CD4-positive, alpha-beta T cell treated with Interleukin-10 for 1 hour (primary cell): ENCODE measurements at places on chromosomes 7 and 10.

DNA sequence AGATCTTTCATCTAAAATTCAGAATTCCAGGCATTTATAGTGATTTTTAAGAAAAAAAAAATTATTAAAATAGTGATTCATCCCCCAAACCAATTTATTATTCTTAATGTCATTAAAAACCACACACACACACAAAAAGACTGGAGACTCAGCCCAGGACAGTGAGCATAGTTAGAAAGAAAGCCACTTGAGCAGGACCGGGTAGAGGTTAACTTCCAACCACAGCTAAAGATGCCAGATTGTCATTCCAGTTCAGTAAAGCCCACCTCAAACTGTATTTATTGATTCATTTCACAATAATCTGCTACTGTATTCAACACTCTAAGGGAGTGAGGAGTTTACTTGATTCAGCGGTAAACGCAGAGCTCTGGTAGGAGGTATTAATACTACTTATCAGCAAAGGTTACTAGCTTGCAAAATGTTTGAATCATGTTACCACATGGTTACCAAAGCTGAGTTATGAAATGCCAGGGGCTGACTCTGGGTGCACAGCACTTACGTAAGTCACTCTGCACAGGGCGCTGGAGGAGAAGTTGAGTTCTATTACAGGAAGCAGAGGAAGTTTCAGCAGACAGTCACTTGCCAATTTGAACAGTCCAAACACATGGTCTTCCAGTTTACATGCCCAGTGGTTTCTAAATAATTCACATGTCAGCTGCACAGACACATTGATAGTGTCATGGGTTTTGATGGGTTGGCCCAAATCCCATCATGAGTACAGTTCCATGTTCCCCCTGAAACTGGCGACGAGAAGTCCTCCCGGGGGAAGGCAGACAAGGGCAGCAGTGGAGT lies 64.6 kb downstream of the KLF6 start:
- DNase-seq = peak; percentile 32

DNA sequence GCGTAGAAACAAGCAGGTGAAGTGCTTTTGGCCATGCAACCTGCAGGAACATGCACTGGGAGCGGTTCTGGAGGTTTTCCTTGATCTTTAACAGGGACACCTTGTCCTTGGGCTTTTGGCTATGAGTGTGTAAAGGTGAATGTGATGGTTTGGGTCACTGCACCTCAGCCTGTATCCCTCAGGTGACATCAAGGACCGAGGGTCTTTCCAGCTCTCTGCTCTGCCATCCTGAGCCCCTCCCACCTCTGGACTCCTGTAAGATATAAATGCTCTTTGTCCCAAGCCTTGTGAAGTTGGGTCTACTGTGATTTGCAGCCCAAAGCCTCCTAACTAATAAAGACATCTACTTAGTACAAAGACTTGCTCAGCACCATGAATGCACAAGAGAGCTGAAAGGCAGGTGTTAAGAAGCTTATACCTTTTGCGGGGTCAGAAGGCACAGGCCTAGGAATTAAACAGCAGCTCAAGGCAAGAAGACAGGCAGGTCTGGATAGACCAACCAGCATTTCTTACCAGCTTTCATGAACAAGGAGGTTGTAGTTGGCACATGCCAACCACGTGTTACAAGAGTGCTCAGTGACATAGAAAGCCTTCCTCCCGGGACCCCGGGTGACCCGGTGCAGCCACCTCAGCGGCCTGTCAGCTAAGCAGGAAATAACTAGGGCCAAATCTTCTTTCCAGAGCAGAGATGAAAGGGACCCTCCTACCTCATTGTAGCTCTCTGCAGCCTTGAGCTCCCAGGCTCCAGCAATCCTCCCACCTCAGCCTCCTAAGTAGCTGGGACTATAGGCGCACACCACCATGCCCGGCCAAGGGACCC lies 89.9 kb downstream of the CARD11 start:
- peak; percentile 25 for DNase-seq

DNA sequence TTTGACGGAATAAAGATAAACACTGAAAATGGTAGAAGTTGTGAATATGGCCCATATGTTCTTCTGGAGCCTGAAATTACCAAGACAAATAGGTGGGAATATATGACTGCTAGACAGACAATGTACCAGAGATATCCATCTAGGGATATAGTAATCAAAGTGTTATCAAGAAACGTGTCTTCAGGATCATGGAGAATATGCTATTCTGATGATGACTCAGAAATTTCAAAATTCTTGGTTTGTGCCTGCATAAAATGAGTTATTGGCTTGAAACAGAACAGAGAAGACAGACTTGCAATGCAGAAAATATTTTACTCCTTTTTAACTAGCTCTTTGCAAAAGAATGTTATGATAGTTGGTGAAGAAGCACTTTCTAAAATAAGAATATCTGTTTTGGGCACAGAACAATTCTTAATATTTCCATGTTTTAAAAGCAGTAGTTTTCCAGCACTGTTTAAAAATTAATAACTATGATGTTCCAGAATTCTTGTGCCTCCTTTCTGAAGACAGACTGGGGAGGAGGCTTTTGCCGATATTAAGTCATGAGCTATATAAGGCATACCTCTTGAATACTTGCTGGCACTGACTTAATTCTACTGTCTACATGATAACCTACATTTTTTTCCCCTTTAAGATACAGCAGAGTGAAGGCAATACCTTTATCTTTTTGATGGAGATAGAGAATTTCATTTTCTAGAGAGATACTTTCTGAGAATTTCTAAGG lies 34.4 kb upstream of the CABCOCO1 start:
- DNase-seq = no peak

GRCh38 chr10:99958302-99958701 lies 51.4 kb downstream of the DNMBP start:
- DNase-seq = no peak

- no peak for DNase-seq
These were observed 157.4 kb upstream of the TCF7L2 start for GRCh38 chr10:112792487-112793201.

GRCh38 chr10:113554214-113554613 lies 1.4 kb downstream of the HABP2 start:
- no peak for DNase-seq

DNA sequence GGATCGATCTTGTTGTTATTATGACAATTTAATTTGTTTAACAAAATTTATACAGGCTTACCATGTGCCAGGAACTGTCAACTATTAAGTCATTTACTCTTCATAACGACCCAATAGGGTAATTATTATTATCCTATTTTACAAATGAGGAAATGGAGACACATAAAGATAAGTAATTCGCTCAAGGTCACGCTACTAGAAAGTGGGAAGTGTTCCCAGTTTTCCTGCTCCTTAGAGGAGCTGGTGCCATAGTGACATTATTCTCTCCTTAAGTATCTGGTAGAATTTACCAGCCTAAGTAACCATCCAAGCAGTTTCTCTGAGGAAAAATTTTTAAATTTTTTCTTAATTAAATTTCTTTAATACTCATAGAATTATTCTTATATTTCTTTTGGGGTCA lies 360.9 kb upstream of the RNF32 start:
- DNase-seq = no peak

GRCh38 chr10:61302124-61302523 lies 151.1 kb downstream of the TMEM26 start:
- no peak for DNase-seq

GRCh38 chr7:17937506-17938120 lies 2.7 kb downstream of the SNX13 start:
- no peak for DNase-seq

DNA sequence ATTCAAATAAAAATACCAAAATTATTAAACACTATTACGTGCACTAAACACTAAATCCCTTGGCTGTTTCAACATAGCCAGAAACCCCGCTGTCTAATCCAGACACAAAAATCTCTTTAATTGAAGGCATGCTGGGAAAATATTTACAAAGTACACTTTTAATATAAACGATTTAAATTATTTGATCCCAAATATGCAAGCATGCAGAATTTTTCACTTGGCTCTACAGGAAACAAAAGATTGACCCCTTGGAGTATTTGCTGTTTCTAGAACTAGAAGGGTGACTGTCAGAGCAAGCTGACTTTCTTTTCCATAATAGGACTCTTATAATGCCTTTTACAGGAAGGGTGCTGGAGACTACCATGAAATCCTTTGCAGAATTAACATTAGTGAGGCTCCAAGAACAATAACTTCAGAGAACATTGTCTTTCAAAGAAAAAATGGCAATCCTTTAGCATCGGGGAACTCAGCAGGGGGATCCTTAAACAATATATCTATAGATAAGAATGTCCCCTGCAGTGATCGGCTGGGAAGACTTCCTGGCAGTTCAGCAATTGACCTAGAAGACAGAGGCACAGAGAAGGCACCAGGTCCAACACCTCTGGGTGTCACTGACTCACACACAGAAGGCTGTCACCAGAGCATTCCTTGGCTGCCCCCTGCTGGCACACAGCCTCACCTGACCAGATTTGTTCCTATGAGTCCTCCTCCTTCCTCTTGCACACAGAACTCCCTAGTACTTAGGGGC lies 55.8 kb upstream of the MRLN start:
- DNase-seq = peak; percentile 50

DNA sequence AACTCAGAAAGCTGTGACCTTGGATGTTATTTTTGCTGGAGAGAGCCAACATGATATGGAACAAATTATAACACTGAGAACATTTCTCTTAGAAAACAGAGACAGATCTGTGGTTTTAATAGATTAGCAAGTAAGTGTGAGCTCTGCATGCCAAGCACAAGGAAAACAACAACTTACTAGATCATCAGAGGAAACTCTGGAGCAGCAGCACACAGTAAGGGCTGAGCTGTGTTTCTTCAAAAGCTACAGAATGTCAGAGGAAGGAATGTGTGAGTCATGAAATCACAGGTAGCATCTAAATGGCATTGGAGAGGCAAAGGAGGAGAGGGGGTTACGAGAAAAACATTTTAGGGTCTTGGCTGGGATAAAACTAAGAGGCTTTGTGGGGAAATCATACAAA lies 283.4 kb upstream of the FZD8 start:
- no peak for DNase-seq

DNA sequence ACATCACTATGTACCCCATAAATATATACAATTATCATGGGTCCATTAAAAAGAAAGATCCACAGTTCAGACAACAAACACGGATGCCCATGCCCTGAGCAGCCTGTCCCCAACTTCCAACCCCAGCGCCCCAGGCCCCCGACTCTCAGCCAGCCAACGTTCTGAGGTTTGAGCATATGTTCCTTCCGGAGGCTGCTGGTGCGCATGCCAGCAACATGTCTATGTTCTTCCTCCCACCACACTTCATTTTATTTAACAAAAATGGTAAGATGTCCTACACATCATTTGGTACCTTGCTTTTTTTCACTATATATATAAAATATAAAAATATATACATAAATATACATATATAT lies 250.9 kb downstream of the MAD1L1 start:
- DNase-seq = no peak

DNA sequence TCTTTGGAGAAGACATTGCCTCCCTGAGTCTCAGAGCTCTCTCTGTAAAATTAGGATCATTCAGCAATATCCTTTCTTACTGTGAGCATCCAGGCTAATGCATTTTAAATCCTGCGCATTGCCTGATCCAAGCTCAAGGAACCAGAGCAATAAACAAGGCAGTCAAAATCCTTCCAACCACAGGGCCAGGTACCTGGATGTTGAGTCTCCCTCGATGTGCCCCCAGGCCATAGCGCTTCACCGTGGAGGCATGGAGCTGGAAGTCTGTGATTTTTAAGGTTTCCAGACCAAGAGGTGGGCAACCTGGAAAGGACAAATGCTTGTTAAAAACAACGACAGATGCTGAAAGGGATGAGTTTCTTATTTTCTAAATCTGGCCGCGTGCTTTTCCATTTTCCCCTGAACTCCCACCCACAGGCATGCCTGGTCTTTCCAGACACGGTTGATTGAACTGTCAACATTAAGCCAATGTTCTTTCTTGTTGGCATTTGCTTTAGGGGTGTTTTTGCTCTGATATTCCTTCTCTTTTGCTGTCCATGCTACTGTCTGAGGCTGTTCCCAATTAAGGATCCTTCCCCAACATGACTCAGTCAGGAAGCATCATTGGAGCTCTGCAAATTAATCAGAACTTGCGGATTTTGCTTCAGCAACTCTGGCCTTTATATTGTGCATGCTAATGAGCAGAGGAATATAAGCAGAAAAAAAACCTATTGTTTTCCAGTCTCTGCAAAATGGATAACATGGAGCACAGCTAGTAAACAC lies 29.0 kb downstream of the CPXM2 start:
- DNase-seq = no peak

GRCh38 chr10:5774987-5775620 lies 38.1 kb downstream of the GDI2 start:
- no peak for DNase-seq

DNA sequence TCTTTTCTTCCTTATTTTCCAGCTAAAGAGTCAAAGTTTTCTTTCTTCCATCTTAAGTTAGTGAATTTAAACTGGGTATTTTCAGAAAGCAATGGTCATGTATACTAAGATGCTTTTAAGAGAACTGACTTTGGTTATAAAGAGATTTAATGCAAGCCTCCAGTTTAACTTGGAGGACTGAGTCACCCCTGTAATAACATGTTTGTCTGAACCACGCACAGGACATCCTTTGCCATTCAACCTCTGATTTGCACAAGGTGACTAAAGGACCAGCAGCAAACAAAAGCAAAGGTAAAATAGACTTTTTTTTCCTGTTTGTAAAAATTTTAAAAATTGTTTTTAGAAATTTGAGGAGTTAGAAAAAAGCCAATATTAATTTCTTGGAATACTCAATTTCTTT lies 2.9 kb downstream of the HYAL4 start:
- DNase-seq = no peak

GRCh38 chr10:129898706-129899268 lies 65.3 kb downstream of the EBF3 start:
- no peak for DNase-seq

- no peak for DNase-seq
These were observed 61.2 kb downstream of the DNAJB6 start for GRCh38 chr7:157397731-157398691.

DNA sequence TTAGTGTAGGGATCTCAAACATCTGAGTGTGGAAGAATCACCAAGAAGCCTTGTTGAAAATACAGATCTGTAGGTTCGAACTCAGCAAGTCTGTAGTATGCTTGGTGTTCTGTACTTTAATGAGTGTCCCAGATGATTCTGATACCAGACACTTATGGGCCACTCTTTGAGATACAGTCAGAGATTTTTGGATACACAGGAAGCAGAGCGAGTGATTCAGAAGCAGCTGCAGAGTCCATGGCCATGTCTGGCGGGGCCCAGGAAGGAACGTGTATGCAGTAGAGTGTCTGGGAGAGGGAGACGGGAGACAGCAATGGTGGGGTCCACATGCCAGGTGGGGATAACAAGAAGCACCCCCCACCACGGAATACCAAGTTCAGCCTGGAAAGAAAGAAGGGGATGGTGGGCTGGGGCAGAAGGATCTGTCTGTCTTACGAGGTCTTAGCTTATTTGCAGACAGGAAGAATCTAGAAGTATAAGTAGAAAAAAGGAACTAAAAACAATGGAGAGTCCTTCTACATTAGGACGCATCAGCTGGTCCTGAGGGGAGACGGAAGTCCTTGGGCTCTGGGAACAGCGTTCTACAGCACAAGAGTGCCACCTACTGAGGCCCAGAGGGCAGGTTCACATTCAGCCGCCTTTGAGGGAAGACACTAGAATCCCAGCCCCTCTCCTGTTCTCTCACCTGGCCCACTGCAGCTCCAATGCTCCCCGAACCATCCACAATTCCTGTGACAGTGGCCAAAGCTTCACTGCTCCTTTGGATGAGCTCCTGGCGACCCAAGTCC lies 55.4 kb downstream of the SLC37A3 start:
- no peak for DNase-seq

GRCh38 chr7:9391221-9391620 lies 957.8 kb downstream of the NXPH1 start:
- no peak for DNase-seq
